Endothelial cell (in vitro differentiated cells): ENCODE measurements at places on chromosomes 2 and 18. TPM values are rescaled to one million over a fixed set of nuclear protein-coding genes. Genes with fewer than 3 reads are reported as not detected.
A peak's percentile ranks its signal among the peaks of the same experiment; 100 is the strongest.

- no peak for DNase-seq
Measured at GRCh38 chr18:13418013-13418710, 199.6 kb downstream of the LDLRAD4 start.

The LDLRAD4 gene
- 34.1 TPM for total RNA-seq

The RNF25 gene
- total RNA-seq = 41.7 TPM

- no peak for DNase-seq
Measured at GRCh38 chr2:238888781-238889180, 40.9 kb downstream of the TWIST2 start.

DNA sequence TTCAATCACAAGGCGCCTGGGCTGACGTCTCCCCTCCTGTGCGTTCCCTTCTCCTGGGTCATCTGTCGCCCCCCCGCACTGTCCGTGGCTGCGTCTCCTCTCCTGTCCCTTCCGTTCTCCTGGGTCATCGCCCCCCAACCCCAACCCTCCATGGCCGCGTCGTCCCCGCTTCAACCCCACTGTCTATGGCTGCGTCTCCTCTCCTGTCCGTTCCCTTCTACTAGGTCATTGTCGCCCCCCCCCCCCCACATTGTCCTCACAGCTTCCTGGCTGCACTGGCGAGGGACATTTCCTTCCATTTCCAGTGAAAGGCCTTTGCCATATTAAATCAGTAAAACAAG lies 118.9 kb downstream of the TMEM18 start:
- DNase-seq = no peak

- DNase-seq = no peak
Measured at GRCh38 chr2:213187386-213187785, 36.0 kb upstream of the IKZF2 start.

DNA sequence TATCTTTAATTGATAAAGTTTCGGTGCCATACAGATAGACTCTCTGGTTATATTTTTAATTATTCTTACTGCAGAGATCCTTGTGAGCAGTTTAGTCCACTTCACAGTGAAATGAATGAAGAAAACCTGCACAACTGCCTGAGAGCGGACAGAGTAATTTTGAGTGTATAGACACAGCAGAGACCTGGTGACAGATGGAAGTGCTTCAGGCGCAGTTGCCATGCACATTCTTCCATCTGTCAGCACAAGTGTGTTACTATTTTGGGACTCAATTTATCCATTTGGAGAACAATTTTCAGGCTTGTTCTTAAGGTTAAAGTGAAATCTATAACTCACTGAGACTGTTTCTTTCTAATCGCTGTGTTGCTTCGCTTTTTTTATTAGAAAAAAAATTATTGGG lies 147.8 kb upstream of the SPHKAP start:
- DNase-seq = no peak

The QPCT gene
- 50.6 TPM for total RNA-seq

The MYO5B gene
- 1.5 TPM for total RNA-seq

The SULT1C4 gene
- 22.6 TPM for total RNA-seq

GRCh38 chr18:76914796-76915195 lies 92.4 kb downstream of the ZNF236 start:
- no peak for DNase-seq

- no peak for DNase-seq
Measured at GRCh38 chr2:30987566-30987965, 150.7 kb downstream of the GALNT14 start.

DNA sequence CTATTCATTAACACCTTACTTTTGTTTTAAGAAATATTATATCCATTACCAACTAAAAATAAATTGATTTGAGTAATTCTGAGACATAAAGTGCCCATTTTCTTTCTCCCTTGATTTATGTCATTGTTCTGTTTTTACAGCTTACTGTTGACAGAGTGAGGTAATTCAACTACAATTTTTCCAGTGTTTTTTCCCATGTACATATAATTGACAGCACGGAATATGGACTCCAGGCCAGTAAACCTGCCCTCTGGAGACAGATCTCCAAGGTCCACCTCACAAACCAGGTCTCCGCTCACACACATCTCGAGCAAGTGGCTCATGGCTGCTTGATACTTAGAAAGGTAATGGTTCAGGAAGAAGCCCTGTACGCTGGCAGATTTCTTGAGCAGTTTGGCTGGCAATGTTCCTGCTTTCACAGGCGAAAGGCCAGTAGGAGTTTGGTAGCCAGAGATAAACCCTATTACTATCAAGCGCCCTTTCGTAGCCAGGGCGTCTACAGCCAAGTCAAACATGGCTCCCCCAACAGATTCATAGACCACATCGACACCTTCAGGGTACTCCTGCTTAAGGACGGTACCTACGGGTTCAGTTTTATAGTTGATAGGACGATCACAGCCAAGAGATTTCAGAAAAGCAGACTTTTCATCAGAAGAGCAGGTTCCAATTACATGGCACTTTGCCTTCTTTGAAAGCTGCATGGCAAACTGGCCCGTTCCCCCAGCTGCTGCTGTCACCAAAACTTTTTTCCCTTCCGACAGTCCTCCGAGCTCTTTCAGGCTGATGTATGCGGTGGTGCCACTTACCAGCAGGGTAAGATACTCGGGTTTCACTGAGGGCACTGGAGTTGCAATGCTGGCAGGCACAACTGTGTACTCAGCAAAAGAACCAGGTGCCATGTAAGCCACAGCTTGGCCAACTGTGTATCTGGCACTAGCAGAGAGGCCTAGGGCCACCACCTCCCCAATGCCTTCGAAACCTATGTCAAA lies 7.4 kb downstream of the PTGR3 start:
- DNase-seq = no peak

DNA sequence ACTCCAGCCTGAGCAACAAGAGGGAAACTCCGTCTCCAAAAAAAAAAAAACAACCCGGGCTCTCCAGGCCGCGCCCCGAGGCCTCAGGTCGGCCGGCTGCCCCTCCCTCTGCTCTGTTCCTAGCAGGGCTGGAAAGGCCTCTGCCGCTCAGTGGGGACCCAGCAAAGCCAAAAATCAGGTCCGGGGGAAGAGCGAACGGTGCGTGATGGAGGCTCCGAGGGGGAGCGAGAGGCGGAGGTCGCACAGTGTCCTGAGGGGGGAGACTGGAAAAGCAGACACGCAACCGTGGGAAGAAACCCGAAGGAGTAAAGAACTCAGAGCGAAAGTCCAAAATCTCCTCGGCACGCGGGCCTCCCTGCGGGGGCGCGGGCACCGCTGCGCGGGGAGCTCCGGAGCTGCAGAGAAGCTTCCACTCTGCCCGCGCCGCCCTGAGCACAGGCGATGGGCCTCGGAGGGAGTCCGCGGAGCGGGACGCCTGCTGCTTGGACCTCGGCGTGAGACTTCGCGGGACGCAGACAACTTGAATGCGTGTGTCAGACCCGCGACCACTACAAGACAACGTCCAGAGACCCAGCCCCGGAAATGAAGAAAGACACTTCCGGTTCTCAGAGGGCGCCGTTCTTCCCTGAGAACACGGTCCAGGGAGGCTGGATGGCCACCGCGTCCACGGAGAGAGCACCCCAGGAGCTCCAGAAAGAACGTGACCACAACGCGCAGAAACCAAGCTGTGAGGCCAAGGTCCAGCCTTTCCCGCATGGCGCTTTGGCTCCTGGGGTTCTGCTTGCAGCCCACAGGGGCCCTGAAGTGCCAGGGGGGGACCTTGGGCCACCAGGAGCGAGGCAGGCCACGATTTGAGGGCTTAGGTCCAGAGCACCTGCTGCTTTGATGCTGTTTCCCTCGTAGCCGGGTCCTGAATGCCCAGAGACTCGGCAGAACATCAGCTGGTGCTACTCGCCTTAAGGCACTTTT lies 219.8 kb downstream of the DPP10 start:
- peak; percentile 5 for DNase-seq

The CHRNG gene
- not detected for total RNA-seq

- no peak for DNase-seq
Measured at GRCh38 chr2:233287871-233288270, 19.7 kb upstream of the SAG start.

The SERPINB2 gene
- total RNA-seq = not detected

GRCh38 chr18:24949908-24950307 lies 402.1 kb downstream of the ZNF521 start:
- DNase-seq = no peak
